ENCODE measurements at places on chromosomes 11 and 22.

- no peak for DNase-seq
Observed at GRCh38 chr11:134535029-134536025, 123.3 kb upstream of the B3GAT1 start.

DNA sequence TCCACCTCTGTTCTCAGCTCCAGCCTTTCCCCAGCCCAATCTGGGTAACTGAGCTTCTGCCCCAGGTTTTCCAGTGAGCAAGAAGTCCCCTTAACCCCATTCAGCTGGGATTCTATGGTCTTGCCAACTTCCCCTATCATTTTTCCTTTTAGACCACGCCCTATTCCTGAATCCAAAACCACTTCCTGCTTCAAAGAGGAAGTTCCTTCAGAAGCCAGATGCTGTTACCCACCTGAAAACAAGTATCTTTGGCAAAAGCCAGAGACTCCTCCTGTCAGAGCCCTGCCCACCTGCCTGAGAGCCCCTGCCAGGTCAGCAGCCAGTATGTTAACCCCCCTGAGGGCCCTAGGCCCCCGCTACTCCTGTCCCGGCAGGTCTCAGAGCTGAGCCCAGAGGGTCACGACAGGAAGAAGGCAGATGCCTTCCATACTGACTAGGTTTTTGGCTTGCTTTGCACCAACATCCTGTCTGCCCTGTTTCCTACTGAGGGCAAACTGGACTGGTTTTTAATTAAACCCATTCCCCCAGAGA, 20.3 kb upstream of the MICAL2 start:
- DNase-seq: peak; percentile 86

DNA sequence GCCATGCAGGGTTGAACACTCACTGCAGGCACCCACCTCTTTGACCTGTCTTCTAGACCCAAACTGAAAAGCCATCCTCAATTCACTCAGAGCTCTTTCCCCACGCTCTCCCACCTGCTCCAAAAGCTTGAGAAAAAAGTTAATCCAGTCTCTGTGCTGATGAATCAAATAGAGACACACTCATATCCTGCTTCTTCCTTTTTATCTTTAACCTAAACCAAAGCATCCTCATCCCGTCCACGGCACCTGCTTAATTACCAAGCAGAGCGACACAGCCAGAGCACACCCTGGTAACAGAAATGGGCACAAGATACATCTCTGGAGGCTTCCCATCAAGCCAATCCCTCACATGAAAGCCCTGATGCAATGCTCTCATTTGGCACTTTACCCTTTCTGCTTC, 102.6 kb downstream of the PLEKHA7 start:
- no peak for DNase-seq

DNA sequence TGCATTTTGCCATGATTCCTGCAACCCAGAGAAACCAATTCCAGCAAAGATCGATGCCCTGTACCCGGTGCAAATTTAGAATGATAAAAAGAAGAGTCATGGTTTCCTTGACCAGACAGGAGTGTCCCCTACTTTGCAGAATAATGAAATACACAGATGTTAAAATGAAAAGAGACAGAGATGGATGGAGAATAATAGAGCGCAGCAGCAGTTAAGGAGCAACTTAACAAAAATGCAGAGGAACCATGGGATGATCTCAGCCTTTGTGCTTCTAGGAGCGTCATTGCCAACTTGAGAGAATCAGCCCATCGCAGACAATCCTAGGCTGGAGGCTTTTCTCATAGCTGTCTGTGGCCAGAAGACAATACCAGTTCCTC, 127.1 kb downstream of the LDLRAD3 start:
- no peak for DNase-seq

DNA sequence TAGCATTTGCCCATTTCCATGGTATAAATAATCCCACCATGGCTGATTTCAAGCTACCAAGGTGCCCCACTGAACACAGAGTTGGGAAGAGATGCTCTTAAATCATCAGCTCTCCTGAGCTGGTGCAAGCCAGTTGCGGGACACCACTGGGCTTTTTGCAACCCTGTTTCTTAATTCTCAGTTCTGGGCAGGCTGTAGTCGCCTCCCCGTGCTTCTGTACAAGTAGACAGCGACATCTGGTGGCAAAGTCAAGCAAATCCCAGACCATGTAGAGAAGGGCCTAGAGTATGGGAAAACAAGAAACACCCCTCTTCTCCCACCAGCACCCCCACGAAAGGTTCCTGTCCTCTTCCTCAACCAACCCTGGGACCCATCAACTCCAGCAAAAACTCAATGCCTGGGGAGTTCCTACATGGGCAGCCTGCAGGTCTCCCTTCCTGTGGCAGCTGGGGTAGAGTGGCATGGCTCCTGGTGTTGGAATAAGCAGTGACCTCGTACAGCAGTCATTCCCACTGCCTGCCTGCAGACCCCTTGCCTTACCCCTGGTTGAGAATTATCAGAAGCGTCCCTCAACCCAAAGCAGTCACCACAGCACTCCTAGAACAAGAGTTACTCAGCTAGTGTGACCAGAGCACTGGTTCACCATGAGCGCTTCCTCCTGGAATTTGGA, 68.4 kb downstream of the IGLL5 start:
- DNase-seq: peak; percentile 65

DNA sequence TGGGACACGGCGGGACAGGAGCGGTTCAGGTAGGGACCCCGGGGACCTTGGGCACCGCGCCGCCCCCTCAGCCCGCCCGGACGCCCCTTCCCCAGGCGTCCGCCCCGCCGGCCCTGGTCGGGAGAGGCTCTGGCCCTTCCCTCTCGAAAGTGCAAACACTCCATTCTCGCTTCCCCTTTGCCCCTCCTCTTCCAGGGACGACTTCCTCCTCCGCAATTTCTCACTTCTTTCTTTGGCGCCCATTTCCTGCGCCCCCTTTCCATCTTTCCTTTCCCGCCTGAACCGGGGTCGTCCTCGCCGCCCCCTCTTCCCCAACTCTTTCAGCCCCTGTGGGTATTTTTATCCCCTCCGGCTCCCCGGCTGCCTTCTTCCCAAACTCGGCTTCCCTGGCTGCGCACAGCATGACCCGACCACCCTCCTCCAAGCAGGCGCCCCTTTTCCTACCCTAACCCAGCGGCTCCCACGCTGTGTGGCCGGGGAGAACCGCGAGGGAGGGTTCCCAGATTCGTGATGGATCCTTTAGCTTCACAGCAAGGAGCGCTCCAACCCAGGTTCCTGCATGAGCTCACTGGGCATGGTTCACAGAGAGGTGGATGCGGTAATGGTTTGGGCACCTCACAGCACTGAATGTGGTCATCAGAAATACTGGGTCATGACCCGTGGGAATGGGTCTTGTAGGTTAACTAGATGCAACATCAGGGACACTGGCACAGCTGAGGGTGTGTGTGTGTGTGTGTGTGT, 689 bp downstream of the RAB39A start:
- DNase-seq: no peak

- no peak for DNase-seq
Observed at GRCh38 chr11:130145311-130145812, 14.2 kb upstream of the ST14 start.

GRCh38 chr11:129770993-129771392, 44.7 kb upstream of the TMEM45B start:
- no peak for DNase-seq

Data from fibroblast of skin of scalp (primary cell).